Hematopoietic multipotent progenitor cell (in vitro differentiated cells): ENCODE measurements at places on chromosomes 13 and 19. TPM values are rescaled to one million over a fixed set of nuclear protein-coding genes. Genes with fewer than 3 reads are reported as not detected.

- peak; percentile 76 for DNase-seq
Observed at GRCh38 chr13:99432609-99433542, 68.4 kb upstream of the TM9SF2 start.

The LILRB1 gene
- total RNA-seq = 1.1 TPM

DNA sequence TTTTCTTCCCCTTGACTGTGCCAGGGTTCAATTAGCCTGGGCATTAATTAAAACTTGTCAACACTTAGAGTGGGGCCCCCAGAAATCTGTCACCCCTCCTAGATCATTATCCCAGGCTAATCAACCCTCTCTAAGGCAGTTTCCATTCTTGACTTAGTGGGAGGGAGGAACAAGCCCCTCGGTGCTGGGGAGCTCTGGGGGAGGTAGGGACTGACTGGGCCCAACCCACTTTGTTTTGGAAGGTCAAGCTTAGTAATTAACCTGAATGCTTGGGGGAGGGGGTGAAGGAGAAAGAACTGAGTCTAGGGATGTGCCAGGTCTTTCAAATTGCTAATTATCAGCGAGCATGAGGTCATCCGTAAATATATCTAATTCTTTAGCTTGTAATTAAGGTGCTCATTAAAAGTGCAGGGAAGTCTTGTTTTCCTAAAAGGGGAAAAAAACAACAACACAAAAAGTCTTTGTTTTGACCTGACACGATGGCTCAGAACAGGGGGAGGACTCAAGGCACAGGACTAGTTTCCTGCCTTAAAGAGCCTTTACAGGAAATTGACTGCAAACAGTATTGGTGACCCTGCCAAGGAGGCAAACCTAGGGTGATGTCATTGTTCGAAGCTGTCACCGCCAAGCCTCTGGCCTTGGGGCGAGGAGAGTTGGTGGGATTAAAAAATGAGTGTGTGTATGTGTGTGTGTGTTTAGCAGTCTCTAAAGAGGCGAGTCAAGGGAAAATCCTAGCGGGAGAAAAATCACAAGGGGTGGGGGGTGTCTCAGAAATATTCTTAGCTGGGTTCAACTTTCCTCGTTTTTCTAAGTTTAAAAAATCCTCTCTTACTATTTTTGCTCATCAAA lies 19.4 kb downstream of the ACTN4 start:
- no peak for DNase-seq

DNA sequence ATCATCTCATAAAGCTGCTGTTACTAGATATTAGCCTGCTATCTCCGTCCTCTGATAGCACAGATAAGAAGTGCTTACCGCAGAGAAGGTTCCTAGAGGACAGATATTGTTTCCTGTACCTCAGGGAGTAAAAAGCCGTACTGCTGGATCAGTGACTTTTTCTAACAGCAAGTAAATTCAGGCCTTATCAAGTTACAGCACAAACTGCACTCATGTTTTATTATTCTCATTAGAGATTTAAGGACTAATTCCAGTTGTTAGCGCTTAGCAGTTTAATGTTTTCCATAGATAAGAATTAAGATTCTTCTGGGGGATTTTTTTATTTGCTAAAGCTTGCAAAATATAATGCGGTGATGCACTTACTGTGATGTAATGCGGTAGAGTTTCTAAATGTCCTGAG lies 119.0 kb upstream of the OBI1 start:
- DNase-seq = no peak

- no peak for DNase-seq
Observed at GRCh38 chr13:30844548-30845296, 61.3 kb upstream of the MEDAG start.

- no peak for DNase-seq
Observed at GRCh38 chr13:97977982-97978381, 24.5 kb downstream of the IPO5 start.

DNA sequence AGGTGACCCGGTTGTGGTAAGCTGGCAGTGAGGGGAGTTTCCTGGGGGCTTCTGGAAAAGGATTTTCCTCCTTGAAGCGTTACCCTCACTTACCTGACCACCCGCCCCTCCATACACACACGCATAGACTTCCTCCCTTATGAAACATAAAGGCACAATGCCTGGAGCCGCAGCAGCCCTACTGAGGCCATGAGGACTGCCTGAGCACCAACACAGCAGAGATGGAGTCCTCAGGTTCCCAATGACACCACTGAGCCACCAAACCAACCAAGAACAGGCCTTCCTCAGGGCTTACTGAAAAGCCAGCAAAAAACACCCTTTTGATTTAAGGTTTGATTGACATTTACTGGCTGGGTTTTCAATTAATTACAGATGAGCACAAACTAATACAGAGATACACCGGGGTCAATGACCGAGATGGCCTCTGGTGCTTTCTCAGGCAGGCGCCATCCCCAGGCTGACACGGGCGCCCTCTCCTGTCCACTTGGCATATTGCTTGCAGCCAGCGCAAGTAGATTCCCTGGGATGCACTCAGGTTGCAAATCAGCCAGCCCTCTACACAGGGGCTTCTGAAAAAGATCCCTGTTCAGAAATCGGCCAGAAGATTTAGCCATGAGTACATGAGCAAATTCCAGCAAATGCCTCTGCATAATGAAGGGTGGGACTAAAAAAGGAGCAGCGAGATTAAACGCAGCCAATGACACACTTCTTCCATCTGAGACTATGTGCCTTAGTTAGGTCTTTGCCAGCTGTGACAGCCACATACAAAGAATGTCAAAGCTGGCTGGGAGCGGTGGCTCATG lies 14.8 kb downstream of the OPA3 start:
- DNase-seq = no peak

GRCh38 chr19:2223959-2224358 lies 12.2 kb downstream of the PLEKHJ1 start:
- DNase-seq = no peak

GRCh38 chr13:114095486-114095885 lies 36.9 kb downstream of the RASA3 start:
- DNase-seq = no peak

- no peak for DNase-seq
Observed at GRCh38 chr19:44767295-44768180, 10.2 kb upstream of the CBLC start.

DNA sequence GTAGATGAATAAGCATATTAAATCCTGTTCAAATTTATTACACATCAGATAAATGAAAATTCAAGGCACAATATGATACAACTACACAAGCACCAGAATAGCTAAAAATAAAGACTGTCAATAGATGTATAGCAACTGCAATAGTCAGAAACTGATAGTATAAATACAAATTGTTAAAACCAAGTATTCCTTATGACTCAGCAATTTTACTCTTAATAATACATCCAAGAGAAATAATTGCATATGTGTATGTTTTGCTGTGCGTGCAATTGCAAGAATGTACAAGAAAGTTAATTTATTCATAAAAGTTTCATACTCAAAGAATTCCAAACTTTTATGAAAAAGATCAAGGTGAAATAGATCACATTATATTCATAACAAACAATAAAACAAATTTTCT lies 1338.1 kb downstream of the OLFM4 start:
- no peak for DNase-seq

The RABAC1 gene
- 172 TPM for total RNA-seq

DNA sequence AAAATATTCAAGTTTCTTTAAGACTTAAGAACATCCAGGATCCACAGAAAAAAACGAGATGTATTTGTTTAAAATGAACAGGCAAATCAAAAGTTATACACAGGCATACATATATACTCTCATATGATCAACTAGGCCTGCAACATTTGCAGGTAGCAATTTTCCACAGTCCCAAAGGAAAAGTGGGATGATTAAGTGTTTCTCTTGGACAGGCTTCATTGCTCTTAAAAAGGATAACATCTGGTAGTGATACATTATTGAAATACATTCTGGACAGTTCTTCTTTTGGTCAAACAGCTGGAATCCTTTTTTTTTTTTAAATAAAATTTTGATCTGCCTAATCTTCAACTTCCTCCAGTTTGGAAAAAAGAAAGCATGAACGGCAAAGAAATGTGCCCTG lies 114.8 kb upstream of the TDRD3 start:
- DNase-seq = no peak

- no peak for DNase-seq
Observed at GRCh38 chr13:43295825-43296564, 272.6 kb downstream of the DNAJC15 start.

GRCh38 chr19:28961772-28962500 lies 251.0 kb downstream of the UQCRFS1 start:
- no peak for DNase-seq

The NCCRP1 gene
- total RNA-seq = under 0.01 TPM

DNA sequence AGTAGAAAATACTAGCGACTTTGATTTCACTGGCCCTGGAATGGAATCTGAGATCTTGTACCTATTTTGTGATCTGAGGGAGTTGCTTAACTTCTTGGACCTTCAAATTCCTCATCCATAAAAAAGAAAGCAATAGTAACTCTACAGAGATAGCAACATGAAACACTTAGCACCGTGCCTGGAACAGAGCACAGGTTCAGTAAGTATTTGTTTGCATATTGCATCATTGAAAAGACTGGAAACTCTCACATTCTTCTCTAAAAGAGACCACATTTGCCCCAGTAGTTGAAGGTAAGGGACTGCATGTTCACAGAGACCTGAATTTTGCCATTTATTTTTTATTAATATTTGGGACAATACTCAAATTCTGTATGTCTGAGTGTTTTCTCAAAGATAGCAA lies 358.1 kb downstream of the COG6 start:
- DNase-seq = no peak

GRCh38 chr19:518598-519231 lies 11.4 kb downstream of the TPGS1 start:
- DNase-seq = peak; percentile 24

GRCh38 chr19:8097681-8098567 lies 45.4 kb downstream of the CCL25 start:
- DNase-seq = no peak

DNA sequence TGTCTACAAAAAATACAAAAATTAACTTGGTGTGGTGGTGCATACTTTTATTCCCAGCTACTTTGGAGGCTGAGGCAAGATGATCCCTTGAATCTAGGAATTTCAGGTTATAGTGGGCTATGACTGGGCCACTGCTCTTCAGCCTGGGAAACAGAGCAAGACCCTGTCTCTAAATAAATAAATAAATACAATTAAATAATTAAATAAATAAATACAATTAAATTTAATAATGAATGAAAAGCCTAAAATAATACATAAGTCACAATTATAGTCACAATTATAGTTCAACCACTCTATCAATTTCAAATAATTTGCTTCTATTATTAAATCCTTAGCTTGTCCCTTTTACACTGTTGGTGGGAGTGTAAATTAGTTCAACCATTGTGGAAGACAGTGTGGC lies 146.4 kb upstream of the RFC3 start:
- DNase-seq = no peak

The GZMM gene
- 0.27 TPM for total RNA-seq

GRCh38 chr19:2171349-2172145 lies 7.8 kb downstream of the DOT1L start:
- peak; percentile 40 for DNase-seq

DNA sequence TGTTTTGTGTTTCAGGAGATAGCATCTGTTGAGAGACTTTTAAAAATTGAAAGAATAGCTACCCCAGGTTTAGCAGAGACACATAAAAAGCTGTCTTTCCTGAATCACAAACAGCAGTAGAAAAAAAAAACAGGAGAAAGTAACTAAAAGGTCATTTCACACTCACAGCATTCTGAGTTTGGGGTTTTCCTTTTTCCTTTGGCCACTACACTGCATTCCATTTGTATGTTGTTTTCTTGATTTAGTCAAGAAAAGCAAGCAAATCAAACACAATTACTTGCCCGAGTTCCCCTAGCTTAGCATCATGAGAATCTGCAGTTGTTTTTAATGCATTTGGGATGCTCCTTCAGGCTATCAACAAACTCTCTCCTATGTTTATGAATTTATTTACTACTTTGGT lies 161.0 kb downstream of the KCTD12 start:
- DNase-seq = no peak

DNA sequence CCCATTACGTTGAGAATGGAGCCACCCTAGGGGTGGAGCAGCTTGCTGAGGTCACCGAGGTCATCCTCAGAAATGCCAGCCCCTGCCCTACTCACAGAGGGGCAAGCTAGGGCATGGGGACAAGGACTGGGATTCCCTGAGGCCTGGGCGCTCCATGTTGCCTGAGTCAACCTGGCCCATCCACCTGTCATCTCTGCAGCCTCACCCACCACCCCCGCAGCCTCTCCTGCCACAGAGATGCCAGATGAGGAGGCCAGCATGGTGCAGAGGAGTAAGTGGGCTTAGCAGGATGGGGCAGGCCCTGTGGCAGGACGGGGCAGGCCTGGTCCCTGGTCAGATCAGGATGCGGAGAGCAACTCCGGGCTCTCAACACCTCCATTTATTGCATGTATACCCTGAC lies 9.5 kb downstream of the NKPD1 start:
- no peak for DNase-seq

The GJB2 gene
- total RNA-seq = not detected

GRCh38 chr13:104953588-104953987 lies 1581.9 kb downstream of the EFNB2 start:
- DNase-seq = no peak

The PRX gene
- 2.2 TPM for total RNA-seq

- DNase-seq = no peak
Observed at GRCh38 chr13:106702505-106702904, 134.6 kb upstream of the ARGLU1 start.

GRCh38 chr13:110312339-110313031 lies 5.4 kb downstream of the COL4A2 start:
- DNase-seq = no peak

The SETDB2 gene
- 10.0 TPM for total RNA-seq

- DNase-seq = no peak
Observed at GRCh38 chr13:46202966-46203365, 8.8 kb upstream of the LRRC63 start.

GRCh38 chr13:34570698-34571353 lies 371.2 kb upstream of the NBEA start:
- no peak for DNase-seq

DNA sequence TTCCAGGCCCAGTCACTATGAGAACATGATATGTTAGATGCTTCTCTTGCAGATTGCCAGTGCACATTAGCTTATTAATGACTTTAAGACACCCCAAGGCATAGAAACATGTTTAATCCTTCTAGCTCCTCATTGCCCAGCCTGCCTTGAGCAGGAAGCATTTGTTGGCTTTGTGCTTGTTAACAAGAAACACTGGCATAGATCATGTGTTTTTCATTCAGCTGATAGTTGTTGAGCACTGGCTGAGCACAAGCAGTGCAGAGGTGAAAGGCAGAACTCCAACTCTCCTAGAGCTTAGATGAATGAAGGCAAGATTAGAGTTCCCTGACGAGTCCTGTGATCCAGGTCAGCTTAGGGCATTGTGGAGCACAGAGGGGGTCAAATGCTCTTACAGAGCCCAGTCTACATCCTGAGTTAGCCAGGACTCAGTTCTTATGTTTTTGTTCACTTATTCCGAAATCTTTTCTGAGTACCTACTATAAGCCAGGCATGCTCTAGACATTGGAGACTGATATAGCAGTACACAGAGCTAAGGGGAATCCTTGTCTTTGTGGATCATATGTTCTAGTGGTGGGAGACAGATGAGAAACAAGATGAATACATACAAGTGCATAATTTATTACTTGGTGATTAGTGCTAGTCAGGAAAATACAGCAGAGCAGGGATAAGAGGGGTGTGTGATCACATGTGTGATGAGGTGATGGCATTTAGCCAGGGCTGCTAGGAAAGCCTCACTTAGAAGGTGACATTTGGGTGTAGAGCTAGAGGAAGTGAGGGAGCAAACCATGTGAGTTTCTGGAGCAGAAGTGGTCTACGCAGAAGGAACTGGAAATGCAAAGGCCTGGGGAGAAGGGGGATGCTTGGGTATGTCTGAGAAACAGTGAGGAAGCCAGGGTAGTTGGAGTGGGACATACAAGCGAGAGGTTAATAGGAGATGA lies 101.2 kb downstream of the WASF3 start:
- DNase-seq = no peak
